ELR (cell line): ENCODE measurements at places on chromosomes 16 and 17.
A peak's percentile ranks its signal among the peaks of the same experiment; 100 is the strongest.

- no peak for DNase-seq
Observed at GRCh38 chr17:57679906-57680695, 65.0 kb downstream of the CCDC182 start.

- DNase-seq = no peak
Observed at GRCh38 chr16:5776876-5777275, 679.3 kb upstream of the EEF2KMT start.

DNA sequence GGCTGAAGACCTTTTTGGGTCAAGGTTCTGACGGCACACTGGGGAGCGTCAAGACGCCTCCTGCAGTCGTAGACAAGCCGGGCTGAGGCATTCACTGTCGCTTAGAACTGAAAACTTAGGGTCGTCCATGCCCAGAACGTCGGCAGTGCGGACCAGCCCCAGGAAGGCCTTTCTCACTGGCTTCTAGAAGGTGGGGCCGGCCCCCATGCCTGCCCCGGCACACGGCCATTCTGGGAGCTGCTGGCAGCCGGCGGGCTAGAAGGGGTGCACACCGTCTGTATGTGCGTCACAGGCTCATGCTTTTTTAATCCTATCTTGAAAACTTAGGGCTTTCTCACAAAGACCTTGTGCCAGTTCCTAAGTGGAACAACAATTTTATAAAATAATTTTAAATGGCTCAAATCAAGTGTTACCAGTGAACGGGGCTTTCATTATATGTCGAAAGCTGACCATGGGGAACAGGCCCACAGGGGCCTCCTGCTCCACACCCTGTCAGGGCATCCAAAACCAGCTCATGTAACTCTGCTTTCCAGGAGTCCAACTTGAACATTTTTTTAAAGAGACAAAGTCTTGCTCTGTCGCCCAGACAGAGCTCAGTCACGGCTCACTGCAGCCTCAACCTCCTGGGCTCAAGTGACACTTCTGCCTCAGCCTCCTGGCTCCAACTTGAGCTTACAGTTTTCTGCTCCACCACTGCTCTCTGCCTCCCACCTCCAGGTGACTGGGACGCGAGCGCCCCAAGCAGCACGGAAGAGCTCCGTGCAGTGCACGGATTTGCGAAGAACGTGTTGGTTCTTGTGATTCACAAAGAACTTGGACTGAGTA, 111.2 kb downstream of the ANKRD11 start:
- DNase-seq = no peak

- DNase-seq = peak; percentile 81
Observed at GRCh38 chr17:17412326-17412725, 64.5 kb upstream of the MED9 start.

DNA sequence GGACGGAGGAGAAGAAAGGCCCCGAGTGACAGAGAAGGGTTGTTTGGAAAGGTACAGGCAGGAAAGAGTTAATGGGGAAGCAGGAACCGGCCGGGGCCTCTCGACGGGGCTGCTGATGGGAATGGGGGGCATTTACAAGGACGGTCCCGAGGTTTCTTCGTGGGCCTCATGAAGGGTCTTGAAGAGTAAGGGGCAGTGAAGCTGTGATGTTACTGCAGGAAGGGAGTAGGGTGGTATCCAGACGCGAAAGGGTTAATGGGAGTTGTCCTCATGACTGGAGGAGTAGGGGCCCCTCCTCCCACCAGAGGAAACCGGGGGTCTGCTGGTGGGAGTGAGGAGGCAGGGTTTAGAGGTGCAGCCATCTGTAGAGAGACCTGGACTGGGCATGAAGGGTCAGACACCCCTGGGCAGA, 481 bp downstream of the PDK2 start:
- DNase-seq = no peak

DNA sequence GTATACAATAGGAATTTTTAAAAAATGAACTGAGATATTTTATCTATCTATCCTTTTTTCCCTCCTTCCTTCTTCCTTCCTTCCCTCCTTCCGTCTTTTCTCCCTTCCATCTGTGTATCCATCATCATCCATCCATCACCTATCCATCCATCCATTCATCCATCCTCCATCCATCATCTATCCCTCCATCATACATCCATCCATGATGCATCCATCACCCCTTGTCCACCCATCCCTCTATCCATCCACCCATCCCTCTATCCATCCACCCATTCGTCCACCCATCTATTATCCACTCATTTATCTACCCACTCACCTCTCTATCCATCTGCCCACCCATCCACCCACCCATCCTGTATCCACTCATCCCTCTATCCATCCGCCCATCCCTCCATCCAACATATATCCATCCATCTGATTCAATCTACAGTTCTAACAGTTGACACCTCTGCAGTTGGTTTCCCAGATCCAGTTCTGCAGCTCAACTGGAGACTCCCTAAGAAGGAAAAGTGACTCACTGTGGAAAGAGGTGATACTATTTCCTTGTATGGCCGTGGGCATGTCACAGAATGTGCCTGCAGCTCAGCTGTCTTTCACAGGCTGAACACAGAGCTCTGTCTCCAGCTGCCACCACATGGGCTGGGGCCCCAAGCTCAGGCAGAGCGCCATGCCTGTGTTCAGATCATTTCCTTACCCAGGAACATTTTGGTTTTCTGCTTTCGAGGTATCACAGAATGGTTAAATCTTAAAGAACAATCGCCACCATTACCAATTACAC, 130.8 kb downstream of the XYLT1 start:
- DNase-seq = peak; percentile 16

DNA sequence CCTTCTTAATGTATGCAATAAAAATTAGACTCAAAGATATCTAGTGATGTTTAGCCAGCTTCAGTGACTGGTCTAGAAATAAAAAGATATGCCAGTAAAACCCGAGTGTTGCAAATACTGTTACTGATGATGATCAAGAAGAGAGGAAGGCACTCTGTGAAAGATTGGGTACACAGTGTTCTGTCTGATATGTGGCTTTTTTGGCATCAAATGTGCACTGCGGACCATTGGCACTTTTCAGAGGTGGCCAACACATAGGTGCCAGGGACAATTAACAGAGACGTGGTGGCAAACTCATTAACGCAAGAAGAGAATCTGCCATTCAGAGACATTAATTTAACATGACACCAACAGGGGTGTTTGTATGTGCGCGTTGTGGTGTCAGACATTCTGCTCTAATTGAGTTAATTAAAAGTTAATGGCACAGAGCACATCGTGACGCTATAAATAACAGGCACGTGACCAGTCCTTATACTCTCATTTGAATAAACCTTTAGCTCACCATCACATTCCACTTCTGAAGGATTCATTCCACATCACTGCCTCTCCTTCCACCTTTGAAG, 549.3 kb upstream of the HSBP1 start:
- DNase-seq = no peak

- DNase-seq = peak; percentile 53
Observed at GRCh38 chr16:68644715-68645493, at the start of gene CDH3. CDH3 (plus strand) TSS chr16:68645310; CDS start chr16:68645380, 70 bp downstream.

DNA sequence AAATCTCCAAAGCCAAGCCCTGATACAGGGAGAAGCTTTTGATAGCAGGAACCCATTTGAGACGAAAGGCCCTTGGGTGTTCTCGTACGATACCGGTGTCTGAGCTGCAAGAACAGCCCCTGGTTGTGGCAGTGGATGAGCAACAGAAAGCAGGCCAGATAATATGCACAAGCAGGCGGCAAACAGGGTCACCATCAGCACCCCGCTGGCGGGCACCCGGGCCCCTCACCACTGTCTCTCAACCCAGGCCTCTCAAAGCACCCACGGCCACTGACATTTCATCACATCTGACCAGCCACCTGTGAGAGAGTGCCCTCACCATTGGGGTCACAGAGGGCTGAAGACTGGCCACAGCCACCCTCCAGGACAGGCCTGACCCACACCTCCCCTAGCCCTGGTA, 230.4 kb downstream of the C16orf78 start:
- no peak for DNase-seq

DNA sequence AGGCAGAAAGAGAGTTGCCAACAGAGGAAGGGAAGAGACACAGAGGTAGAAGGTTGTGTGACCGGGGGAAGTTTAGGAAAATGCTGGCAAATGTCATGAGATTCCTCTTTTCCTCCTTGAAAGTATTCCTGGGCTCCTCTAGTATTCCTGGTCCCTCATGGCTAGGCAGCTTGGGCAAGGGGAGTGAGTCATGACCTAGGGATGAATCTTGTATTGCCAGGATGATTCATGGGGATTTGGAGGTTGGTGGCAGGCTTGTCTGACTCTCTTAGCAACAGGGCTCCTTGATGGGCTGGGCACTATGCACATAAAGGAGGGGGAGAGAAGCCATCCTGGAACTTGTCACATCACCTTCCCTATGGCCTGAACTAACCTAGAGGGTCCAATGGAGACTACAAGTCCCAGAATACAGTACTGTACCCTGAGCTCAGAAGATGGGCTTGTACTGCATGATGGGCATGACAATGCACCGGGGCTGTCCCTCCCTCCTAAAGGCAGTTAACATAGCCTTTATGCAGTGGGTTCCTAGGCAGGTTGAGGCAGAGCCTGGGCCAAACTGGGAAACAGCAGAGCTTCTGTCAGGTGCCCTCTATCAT, 2.1 kb upstream of the SEZ6 start:
- DNase-seq = peak; percentile 77
